Renal pelvis (tissue), 12 donors: ENCODE measurements at places on chromosomes 1 and 21. TPM values are rescaled to one million over a fixed set of nuclear protein-coding genes. Genes with fewer than 3 reads are reported as not detected.

Gene SNAPIN
- 55.1 TPM for polyA plus RNA-seq

Gene MPL
- polyA plus RNA-seq, result 0.65 TPM

Gene CTSS
- 7.4 TPM for polyA plus RNA-seq

Gene PBX1
- 152 TPM for polyA plus RNA-seq

DNA sequence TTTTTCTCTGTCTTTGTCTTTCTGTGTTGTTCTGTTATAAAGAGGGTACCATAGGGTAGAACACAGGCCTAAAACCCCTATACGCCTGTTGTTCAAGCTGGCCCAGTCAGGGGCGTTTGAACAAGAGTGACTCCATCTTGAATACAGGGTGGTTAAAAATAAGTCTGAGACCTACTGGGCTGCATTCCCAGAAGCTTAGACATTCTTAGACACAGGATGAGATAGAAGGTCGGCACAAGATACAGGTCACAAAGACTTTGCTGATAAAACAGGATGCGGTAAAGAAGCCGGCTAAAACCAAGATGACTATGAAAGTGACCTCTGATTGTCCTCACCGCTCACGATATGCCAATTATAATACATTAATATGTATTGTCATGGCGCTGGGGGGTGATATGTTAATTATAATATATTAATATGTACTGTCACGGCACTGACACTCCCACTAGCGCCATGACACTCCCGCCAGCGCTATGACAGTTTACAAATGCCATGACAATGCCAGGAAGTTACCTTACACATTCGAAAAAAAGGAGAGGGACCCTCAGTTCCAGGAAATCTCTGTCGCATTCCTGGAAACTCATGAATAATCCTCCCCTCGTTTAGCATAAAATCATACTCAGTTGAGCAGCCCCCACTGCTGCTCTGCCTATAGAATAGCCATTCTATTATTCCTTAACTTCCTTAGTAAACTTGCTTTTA is 58.5 kb upstream of the KLHDC7A start:
- no peak for DNase-seq

Gene CFAP74
- 0.53 TPM for polyA plus RNA-seq

DNA sequence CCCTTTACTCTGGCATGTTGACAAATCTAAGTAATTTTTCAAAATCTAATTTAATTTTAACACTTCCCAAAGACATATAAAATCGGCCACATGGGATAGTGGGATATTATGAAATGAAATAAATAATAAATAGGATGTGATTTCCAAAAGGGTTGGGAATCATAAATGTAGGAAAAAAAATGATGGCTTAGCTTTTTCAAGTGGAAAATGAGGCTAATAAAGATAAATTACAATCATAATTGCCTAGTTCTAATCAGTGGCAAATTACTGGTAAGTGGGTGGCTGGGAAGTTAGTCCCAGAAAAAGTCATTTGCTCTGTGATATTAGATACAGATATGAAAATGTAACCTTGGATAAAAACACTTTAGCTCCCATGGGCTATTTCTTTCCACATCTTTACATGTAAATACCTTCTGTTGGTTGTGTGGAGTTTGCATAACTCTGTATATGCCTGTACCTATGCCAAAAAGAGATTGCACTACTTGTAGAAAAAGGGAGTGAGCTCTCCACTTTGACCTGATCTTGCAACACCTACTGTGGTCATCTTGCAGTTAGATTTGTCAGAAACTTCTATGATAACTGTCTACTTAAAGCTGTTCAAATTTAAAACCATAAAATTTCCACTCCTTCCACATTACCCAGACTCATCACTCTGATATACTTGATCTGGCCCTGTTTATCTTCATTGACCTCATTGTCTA is 284.6 kb upstream of the KAZN start:
- no peak for DNase-seq

Gene PLEKHA6
- polyA plus RNA-seq, result 61.9 TPM

Gene PRAMEF1
- not detected for polyA plus RNA-seq

GRCh38 chr1:6783221-6783620 is 2.0 kb upstream of the CAMTA1 start:
- no peak for DNase-seq

- no peak for DNase-seq
Measured at GRCh38 chr21:16945580-16945979, 567.3 kb upstream of the CXADR start.

Gene KMO
- 21.3 TPM for polyA plus RNA-seq

DNA sequence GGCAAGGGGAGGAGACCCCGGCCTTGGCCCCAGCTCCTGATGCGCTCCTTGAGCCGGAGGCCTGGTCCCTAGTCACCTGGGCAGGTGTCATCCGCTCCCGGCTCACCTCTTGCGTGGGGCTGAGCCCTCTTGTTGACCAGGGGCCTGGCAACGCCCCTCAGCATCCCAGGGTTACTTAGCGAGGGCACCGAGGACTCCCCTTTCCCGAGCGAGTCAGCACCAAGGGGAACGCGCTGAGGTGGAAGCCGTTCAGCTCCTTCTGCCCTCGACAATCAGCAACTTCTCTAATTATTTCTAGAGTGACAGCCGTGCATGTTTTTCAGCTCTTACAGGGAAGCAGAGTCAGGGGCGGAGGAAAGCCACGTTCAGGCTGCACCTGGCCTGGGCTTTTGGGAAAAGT is 522 bp downstream of the SLC45A1 start:
- DNase-seq, result no peak

- DNase-seq, result no peak
Measured at GRCh38 chr1:93652323-93652949, 29.2 kb downstream of the BCAR3 start.

- no peak for DNase-seq
Measured at GRCh38 chr1:196063294-196063693, 544.9 kb downstream of the KCNT2 start.

Gene FYB2
- polyA plus RNA-seq, result 0.41 TPM

Gene ZNF648
- 0.44 TPM for polyA plus RNA-seq

Gene AVPR1B
- polyA plus RNA-seq, result 1.6 TPM

DNA sequence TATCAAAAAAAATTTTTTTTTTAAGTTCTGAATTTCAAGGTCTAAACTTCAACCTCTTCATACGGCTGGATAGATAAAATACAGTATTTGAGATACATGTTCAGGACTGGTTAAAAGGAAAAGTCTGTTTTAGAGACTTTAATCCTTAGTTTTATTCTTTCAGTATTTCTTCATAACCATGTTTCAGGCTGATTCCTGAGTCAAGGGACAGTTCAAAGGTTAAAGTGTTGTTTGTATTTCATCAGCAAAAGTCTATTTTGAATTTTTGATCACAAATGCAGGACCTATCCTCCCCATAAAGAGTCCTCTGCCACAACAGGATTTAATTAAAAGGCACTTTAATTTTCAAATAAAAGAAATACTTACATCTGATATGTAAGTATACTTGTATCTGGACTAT is 53.5 kb downstream of the SELENOF start:
- DNase-seq, result no peak

Gene EVA1C
- polyA plus RNA-seq, result 4.2 TPM

- no peak for DNase-seq
Measured at GRCh38 chr1:233993651-233994050, 89.2 kb downstream of the SLC35F3 start.
